ENCODE measurements at places on chromosomes 2 and 18. TPM values are rescaled to one million over a fixed set of nuclear protein-coding genes. Genes with fewer than 3 reads are reported as not detected.

- no peaks in the 10 kb centered on the region for H3K36me3 ChIP-seq
- no peak overlapping the region for H3K4me3 ChIP-seq
- H3K27me3 ChIP-seq = no peaks in the 10 kb centered on the region
- H3K4me1 ChIP-seq = no peaks in the 10 kb centered on the region
- DNase-seq = no peak
Observed at GRCh38 chr2:68108120-68108519, 45.3 kb upstream of the C1D start.

Gene SCN9A
- total RNA-seq = 5.6 TPM

DNA sequence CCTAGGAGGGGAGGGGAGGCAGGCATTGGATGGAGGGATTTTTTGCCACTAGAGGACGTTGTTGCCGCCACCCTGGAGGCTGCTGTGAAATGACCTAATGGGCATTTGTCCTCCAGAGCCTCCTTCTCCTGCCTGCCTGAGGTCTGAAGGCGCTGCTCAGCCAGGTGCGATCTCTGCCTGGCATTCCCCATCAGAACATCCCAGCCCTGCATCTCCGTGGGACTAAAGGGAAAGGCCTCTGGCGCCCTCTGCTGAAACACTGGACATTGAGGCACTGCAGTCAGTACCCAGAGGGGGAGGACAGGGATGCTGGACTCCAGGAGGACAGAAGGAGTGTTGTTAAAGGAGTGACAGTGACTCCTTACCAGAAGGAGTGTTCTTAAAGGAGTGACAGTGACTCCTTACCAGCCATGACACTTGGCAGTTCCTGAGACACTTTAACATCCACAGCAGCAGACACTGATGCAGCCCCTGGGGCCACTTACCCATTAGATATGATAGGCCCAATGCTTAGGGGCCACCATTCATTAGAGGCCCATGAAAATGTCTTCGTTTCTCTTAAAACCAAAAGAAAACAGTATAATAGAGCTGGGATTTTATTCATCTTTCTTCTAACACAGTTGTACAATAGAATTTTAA, 17.0 kb downstream of the THNSL2 start:
- no peaks in the 10 kb centered on the region for H3K4me1 ChIP-seq
- H3K27me3 ChIP-seq = no peaks in the 10 kb centered on the region
- DNase-seq = peak; percentile 9
- H3K36me3 ChIP-seq = no peaks in the 10 kb centered on the region
- no peak overlapping the region for H3K4me3 ChIP-seq
- no peak overlapping the region for H3K27ac ChIP-seq

Gene DPYSL5
- 0.09 TPM for total RNA-seq

DNA sequence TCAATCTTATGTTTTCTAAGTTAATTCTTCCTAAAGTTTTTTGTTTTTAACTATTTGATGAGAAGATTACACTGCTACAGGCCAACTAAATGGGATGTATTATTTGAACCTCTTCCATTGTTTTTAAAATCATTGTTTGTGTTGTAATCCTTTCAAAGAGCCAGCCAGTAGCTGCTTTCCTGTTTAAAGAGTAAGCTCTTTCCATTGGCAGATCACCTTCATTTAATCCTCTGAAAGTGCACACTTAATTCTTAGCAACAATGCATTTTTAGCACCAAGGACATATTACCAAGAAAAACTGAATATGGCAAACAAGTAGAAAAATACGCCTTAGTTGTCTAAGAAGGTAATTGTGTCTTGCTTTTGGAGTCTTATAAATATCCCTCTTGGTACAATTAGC, 54.0 kb downstream of the MEIS1 start:
- no peaks in the 10 kb centered on the region for H3K36me3 ChIP-seq
- no peaks in the 10 kb centered on the region for H3K4me1 ChIP-seq
- no peak for DNase-seq
- no peak overlapping the region for H3K27ac ChIP-seq
- no peaks in the 10 kb centered on the region for H3K27me3 ChIP-seq

Gene ANKRD62
- not detected for total RNA-seq

Gene TMEM200C
- 0.19 TPM for total RNA-seq

Gene UGT1A5
- 0.09 TPM for total RNA-seq

Gene LINC00305
- 0.05 TPM for total RNA-seq

DNA sequence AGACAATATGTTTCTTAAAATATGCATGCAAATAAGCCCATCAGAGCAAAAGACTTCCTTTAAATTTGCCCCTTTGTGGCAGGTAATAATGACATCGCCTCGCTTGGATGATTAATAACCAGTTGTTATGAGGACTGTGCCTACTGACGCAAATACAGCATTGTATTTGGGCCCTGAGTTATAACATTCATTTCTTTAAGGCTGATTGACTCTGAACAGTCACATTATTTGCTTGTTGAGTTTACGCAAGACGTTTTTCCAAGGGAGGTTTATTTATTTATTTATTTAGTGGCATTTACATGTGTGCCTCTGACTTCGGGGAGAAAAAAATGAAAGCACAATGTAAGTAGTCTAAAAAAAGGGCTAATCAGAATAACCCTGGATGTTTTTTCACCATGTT, 88.3 kb downstream of the SLC8A1 start:
- H3K27ac ChIP-seq = no peak overlapping the region
- H3K27me3 ChIP-seq = no peaks in the 10 kb centered on the region
- no peaks in the 10 kb centered on the region for H3K4me1 ChIP-seq
- no peak overlapping the region for H3K4me3 ChIP-seq

Gene NT5C1B
- not detected for total RNA-seq

- no peak for DNase-seq
- H3K36me3 ChIP-seq = no peaks in the 10 kb centered on the region
- H3K4me3 ChIP-seq = no peak overlapping the region
- H3K4me1 ChIP-seq = no peaks in the 10 kb centered on the region
- no peaks in the 10 kb centered on the region for H3K27me3 ChIP-seq
- no peak overlapping the region for H3K27ac ChIP-seq
Observed at GRCh38 chr2:124001696-124002430, 23.2 kb upstream of the CNTNAP5 start.

Gene ZNF2
- total RNA-seq = 6.3 TPM

DNA sequence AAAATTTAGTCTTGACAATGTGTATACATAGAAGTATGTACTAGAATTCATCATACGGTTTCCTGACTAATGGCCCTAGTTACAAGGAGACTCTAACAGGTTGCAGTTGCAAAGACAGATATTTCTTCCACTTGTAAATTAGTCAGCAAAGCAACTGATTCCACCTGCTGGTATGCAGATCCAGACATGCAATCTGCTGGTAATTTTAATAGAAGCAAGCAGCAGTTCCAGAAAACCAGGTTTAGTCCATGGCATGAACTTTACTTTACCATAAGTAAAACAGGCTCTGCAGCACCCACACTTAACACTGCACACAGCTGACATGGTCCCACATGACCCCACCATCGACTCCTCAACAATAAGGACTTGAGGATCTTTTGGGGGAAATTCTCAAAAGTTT, 110.9 kb upstream of the SP3 start:
- no peak for DNase-seq
- no peak overlapping the region for H3K4me3 ChIP-seq
- H3K36me3 ChIP-seq = no peaks in the 10 kb centered on the region
- H3K27me3 ChIP-seq = no peaks in the 10 kb centered on the region
